Bronchial epithelial cell (primary cell): ENCODE measurements at places on chromosomes 5 and 9. TPM values are rescaled to one million over a fixed set of nuclear protein-coding genes. Genes with fewer than 3 reads are reported as not detected.

DNA sequence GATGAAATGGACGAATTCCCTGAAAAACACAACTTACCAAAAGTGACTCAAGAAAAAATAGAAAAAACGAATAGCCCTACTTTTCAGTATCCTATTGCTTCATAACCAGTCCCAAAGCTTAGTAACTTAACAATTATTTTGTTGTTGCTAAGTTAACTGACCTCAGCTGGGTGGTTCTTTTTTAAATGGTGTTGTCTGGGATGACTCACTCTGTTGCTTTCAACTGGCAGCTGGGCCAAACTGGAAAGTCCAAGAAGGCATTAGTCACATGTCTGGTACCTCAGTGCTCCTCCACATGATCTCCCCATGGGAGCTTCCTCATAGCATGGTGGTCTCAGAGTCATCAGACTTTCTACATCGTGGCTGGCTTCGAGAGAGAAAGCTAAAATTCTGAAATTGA is 47.8 kb upstream of the ADAMTS2 start:
- DNase-seq: peak; percentile 46

ROR2 gene
- total RNA-seq: 0.13 and 0.26 TPM in 2 replicates

DNA sequence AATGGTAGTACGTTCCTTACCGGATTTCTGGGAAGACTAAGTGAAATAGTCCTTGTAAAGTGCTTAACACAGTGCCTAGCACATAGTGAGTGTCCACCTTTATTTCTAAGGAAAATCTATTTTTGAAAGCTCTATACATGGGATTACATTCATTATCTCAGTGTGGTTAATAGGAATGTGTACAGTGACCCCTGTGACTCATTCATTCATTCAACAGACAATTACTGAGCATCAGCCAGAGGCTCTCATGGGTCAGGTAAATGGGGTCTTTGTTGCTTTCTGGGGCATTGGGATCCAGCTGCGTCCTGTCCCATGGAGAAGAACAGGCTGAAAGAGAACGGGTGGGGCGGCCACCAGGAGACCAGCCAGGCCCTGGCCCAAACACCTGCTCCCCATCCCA is 226.2 kb upstream of the TBC1D2 start:
- peak; percentile 39 for DNase-seq

- no peak for DNase-seq
These were observed 45.5 kb upstream of the ZSWIM6 start for GRCh38 chr5:61286446-61287132.

DNA sequence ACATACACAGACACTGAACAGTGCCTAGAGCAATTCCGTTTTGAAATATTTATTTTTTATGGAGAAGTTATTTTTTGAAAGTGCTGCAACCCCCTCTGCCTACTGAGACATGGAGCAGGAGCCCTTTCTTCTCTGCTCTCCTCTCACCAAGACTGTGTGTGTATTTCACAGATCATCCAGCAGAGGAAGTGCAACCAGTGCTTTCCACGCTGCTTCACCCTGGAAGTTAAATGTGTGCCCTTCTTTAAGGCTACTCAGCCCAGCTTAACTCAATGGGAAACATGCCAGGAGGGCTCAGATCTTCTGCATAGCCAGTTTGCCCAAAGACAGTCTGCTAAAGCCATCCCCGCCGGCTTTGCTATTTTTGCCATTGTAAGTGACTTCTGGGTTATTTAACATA is 606.3 kb downstream of the TLE1 start:
- no peak for DNase-seq

DNA sequence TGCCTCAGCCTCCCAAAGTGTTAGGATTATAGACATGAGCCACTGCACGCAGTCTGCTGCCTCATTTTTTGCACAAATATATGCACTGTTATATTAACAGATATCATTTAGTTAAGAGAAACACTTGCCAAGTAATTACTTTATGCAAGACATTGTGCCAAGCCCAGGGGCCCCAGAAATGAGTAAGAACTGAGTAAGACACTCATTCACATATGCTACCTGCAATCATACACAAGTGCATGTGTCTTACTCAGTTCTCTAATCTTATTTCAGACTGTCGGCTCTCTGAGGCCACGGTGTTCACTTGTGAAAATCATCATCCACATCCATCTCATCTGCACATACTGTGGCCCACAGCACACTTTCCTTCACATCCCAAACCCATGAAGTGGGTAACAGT is 16.0 kb downstream of the TRAF1 start:
- peak; percentile 75 for DNase-seq

- no peak for DNase-seq
These were observed 12.2 kb upstream of the ERAP2 start for GRCh38 chr5:96863949-96864584.

EXOC3 gene
- 37.5 and 42.4 TPM in 2 replicates for total RNA-seq

GRCh38 chr5:16271851-16272250 is 92.3 kb upstream of the MARCHF11 start:
- DNase-seq: no peak

DNA sequence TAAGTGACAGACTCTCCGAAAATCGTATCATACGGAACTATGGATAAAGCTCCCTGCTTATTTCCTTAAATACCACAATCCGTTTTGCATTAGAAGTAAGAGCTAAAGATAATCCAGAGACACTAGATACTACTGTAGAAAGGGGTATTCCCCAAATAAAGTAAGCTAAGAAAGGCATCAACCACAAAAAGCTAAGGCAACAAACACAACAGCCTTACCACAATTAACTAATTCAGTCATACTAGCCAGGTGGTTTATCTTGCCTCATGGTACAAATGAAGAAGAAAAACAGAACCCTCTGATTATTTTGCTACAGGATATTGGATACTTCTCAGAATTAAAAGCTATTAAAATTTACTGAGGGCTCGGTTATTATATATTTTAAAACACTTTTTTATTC is 14.1 kb downstream of the ERP44 start:
- DNase-seq: no peak

GRCh38 chr5:9209846-9210492 is 335.9 kb downstream of the SEMA5A start:
- DNase-seq: peak; percentile 49

CBY3 gene
- not detected in 2 replicates for total RNA-seq

BARHL1 gene
- not detected in 2 replicates for total RNA-seq

DNA sequence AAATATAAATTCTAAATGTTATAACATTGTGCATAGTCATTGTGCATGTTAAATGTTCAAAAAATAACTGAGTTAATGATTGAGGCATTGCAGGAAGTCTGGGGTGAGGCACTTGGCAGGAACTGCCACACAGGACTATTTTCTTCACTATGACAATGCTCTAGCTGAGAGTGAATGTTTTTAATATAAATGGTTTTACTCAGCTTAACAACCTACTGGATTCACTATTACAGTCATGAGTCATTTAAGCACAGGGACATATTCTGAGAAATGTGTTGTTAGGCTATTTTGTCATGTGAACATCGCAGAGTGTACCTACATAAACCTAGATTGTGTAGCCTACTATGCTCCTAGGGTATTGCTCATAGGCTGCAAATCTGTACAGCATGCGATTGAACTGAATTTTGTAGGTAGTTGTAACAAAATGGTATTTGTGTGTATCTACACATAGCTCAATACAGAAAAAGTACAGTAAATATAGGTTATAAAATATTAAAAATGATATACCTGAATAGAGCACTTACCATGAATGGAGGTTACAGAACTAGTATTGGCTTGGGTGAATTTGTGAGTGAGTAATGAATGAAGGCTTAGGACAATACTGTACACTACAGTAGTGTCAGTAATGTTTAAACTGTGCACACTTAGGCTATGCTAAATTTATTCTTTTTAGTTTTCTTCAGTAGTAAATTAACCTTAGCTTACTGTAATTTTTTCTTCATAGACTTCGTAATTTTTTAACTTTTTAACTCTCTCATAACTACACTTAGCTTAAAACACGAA is 346.1 kb upstream of the PTGER4 start:
- DNase-seq: peak; percentile 54

DNA sequence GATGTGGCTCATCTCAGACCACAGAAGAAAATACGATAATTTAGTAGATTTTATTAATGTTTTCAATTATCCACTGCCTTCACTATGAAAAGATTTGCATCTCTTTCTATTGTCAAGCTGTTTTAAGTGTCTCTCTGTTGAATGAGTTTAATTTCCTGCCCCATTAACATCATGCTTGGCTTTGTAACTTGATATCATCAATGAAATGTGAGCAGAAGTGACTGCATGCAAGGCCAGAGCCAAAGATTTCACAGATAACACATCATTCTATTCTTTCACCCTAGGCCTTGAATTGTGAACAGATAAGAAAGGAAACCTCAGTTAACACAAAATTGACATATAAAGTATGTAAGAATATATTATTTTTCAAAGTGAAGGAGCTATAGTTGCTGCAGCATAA is 986.4 kb upstream of the CDH18 start:
- peak; percentile 26 for DNase-seq

GABBR2 gene
- total RNA-seq: not detected in 2 replicates

DMRT2 gene
- 0.38 and 0.53 TPM in 2 replicates for total RNA-seq

DNA sequence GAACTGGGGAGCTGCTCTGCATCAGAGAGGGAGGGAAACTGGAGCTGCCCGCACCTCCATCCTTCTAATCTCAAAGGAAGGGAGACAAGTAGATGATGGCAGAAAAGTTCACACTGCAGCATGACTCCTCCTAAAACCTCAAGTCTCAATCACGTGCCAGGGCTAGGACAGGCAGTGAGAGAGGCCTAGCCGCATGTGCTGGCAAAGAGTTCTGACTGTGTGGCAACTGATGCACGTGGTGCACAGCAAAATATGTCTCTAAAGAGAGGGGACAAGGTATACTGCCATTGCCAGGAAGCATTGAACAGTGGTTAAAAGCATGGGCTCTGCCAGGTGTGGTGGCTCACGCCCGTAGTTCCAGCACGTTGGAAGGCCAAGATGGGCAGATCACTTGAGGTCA is 38.1 kb downstream of the FBXO10 start:
- no peak for DNase-seq

ZNF169 gene
- total RNA-seq: 4.7 TPM in 2 replicates

DNA sequence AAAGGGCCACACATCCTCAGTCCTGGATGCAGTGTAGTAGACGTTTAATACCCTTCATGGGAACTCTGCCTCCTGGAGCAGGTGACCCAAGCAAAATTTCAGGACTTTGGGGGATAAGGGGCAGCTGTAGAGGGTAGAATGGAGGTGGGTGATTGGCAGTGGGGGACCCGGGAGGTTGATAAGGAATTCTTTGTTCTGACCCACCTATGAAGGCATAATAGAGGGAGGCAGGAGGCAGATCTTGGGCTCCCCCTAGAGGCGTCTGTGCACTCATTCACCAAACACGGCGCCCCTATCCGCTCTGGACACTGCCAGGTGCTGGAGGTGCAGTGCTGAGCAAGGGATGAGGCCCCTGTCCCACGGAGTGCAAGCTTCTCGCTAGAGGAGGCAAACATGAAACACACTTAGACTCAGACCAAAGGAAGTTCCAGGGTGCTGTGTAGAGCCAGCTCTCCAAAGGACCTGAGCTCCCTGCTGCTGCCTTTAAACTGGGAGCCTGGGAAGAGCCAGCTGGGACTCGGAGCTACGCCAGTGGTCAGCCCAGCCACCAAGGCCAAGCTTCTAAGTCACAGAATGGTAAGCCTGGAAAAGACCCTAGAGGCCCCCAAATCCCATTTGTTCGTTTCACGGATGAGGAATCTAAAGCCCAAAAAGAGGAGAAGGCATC is 7.7 kb downstream of the IL17B start:
- peak; percentile 46 for DNase-seq

GRCh38 chr9:131856105-131856504 is 116.2 kb upstream of the RAPGEF1 start:
- no peak for DNase-seq

DNA sequence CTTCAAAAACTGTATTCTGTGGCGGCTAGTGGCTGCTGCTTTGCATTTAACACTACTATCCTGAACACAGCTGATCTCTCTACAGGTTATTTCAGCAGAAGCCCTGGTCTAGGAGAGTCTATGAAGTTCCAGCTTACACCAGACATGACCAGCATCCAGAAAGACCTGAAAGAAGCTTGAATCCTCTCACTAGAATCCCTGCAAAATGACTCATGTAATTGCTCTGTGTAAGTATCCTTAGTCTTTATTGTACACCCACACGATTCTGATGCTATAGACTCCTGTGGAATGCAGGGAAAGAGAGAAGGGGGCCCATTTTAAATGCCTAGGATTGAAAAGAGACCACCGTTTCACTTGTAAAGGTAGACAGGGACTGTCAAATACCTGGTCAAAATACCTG is 859 bp upstream of the GRIA1 start:
- peak; percentile 55 for DNase-seq

SLC6A3 gene
- not detected in 2 replicates for total RNA-seq

DNA sequence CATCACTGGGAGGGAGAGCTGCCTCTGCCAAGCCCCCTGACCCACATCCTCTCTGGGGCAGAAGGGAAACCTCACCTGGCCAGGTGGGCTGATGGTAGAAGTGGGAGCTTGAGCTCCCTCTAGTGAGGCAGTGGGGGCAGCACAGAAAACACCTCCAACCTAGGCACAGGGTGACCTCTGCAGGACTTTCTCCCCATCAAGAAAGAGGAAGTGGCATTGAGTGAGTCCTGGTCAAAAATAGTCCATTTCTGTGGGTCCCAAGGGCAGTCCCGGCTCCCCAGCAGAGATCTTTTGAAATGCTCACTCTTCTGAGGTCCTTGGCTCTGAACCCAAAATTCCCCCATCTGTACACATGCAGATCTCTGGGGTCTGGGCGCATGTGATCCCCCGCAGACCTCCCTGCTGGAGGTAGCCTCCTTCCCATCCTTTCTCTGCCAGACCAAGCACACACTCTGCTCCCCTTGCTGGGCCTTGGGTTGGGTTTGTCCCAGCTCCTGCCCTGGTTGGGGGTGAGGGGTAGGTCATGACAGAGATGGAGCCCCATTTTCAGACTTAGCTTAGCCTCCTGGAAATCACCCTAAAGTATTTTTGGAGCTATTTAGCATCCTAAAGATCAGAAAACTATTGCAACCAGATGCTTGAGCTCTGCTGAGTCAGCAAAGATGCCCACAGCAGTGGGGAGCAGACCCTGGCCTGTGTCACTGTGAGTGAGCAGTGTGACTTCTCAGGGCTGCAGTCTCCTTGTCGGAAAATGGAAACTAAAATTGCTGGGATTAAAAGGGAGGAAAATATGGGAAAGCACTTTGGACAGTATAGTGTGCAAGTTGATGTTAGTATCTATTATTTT is 41.6 kb upstream of the LCP2 start:
- DNase-seq: peak; percentile 3

- DNase-seq: peak; percentile 37
These were observed 650 bp downstream of the MRRF start for GRCh38 chr9:122265149-122265915.

MTX3 gene
- 17.3 and 22.1 TPM in 2 replicates for total RNA-seq

DNA sequence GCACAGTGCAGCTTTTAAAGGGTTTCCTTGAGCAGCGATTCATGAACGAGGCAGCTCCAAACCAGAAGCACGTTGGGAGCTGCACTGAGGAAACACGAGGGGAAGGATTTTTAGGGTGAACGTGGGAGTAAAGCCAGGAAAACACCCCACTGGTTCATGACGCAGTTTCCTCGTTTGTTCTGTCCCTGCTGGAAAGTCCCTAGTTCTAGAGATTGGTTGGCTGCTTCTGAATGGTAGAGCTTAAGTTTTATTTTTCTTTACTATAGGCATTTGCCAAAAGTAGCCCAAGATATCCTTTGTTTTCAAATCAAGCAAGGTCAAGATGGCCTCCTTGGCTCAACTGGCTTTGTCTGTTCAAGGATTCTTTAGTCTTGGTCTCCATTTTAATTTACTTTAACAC is 116.5 kb upstream of the CACNA1B start:
- DNase-seq: no peak

PCDHB11 gene
- total RNA-seq: under 0.01 and 0.26 TPM in 2 replicates

TMEM252 gene
- not detected in 2 replicates for total RNA-seq

FGD3 gene
- total RNA-seq: 0.26 and 1.0 TPM in 2 replicates
